NCI-H1417 treated with DMSO at 0.1 percent for 48 hours (cell line): ENCODE measurements at places on chromosomes 12 and 14.

- no peak for DNase-seq
Observed at GRCh38 chr14:105180592-105181548, at the start of gene NUDT14. TSS of gene NUDT14 (minus strand) at chr14:105181312. CDS start at chr14:105181209, 103 bp downstream.

DNA sequence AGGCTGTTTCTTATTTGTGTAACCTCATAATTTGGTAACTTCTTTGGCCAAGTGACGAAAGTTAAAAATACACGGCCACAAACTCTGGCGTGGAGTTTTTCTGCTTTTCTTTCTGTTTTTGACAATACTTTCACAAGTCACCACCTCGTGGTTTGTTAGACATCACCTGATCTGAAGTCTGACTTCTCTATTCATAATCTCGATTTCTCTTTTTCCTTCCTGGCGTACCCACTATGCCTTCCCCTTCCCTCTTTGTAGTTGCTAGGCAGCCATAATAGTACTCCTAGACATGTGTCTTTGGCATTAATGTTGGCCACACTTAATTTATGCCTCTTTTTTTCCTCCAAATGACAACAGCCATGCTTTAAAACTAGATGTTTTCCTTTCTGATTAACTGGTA is 97.6 kb downstream of the POLR3B start:
- no peak for DNase-seq

DNA sequence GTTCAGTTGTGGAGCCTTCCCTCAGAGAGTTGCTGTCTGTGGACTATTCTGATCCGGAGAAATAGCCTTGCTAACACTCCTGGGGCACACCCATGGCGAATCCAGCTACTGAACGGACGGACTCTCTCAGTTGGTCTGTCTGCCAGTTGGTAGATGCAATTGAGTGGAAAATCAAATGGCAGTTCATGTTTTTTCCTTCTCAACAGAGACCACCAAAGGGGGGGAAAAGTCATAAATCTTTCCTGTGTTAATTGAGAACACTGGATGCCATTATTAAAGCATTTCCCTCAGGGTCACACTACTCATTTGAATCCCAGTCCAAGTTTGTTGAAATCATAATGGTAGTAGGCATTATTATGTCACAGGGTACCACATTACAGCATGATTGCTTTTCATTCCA is 354.3 kb upstream of the FAR2 start:
- no peak for DNase-seq

DNA sequence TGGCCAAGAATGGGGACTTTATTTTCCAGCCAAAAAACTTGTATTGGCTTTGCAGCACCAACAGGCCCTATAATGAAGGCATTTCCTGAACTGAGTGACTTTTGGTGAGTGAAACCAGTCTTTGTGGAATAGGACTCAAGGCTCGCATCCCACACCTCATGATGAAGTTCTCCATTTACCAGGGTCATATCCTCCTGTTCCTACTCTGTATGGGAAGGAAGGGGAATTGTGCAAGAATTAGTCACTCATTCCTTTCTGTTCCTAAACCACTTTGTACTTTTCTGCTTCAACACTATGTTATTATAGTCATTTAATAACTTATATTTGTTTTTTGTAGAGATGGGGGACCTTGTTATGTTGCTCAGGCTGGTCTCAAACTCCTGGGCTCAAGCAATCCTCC is 2.3 kb upstream of the SPATS2 start:
- no peak for DNase-seq

GRCh38 chr12:133058203-133059113 is 21.1 kb downstream of the ZNF84 start:
- DNase-seq = no peak

GRCh38 chr12:64207453-64207852 is 14.6 kb downstream of the KICS2 start:
- DNase-seq = no peak

- DNase-seq = no peak
Observed at GRCh38 chr12:27060740-27061139, 21.6 kb downstream of the C12orf71 start.

GRCh38 chr14:55724736-55725135 is 144.7 kb downstream of the KTN1 start:
- no peak for DNase-seq

DNA sequence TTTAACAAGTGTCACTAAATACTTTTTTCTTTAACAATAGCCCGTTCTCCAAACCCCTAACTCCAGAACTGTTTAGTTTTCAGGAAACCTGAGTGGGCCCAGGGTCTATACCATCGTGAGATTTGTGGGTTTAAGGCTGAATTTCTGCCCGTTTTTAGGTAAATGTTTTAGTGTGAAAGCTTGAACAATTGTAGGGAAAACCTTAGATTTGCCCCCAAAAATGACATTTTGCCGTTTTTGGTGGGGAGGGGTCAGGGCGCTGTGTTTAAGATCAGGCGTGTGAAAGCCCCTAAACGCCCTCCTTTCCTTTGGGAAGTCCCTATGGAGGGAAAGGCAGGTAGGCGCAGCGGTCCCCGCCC is 320 bp upstream of the PRPF39 start:
- DNase-seq = no peak

GRCh38 chr12:104182144-104182543 is 33.4 kb upstream of the TXNRD1 start:
- no peak for DNase-seq

- no peak for DNase-seq
Observed at GRCh38 chr12:123092866-123093265, 58.0 kb downstream of the PITPNM2 start.

- no peak for DNase-seq
Observed at GRCh38 chr14:61780125-61780524, 17.9 kb downstream of the SNAPC1 start.

- DNase-seq = no peak
Observed at GRCh38 chr12:3157581-3158323, 80.6 kb downstream of the TSPAN9 start.

- no peak for DNase-seq
Observed at GRCh38 chr12:39990122-39991101, 115.5 kb downstream of the SLC2A13 start.

DNA sequence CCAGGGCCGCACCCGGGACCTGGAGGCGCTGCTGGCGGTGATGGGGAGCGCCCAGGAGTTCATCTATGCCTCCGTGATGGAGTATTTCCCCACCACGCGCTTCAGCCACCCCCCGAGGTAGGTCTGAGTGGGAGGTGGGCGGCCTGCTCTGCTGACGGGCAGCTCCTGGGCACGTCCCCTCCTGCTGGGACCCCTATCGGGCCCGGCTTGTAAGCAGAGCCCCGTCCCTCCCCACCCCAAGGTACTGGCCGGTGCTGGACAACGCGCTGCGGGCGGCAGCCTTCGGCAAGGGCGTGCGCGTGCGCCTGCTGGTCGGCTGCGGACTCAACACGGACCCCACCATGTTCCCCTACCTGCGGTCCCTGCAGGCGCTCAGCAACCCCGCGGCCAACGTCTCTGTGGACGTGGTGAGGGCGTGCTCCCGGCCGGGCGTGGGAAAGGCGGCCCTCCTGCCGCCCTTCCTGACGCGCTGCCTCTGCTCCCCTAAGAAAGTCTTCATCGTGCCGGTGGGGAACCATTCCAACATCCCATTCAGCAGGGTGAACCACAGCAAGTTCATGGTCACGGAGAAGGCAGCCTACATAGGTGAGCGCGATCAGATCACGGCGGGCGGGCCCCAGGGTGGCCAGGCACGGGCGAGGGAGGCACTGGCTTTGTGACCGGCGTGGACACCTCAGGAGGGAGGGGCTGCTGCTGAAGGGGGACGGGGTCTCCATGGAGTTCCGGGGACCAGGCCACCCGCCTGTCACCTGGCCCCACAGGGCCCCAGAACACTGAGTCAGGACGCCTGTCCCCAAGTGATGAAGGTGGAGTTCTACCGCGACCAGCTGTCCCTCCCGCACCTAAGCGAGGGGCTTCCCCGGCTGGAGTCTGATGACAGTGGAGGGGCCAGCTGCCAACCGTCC is 7.3 kb downstream of the PLD4 start:
- DNase-seq = no peak

- no peak for DNase-seq
Observed at GRCh38 chr12:28887461-28887990, 261.6 kb upstream of the FAR2 start.

- no peak for DNase-seq
Observed at GRCh38 chr14:67663633-67664032, 10.8 kb downstream of the VTI1B start.
